Psoas muscle (tissue), 8 donors: ENCODE measurements at places on chromosomes 5 and 9.

DNA sequence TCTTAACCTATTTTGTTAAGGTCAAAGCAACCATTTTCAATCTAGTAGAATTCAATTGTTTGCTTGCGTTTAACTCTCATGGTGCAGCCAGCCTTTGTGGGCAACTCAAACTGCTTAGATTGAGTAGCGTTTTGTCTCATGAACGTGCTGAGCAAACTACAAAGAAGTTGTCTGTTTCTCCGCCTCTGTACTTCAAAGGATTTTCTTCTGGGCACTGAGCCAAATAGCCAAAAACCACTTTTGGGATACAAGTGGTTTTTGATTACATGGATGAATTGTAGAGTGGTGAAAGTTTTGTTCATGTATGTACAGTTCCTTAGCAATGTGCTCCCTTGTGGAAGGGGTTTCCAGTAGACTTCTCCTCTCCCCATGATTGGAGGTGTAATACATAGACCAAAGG, 122.9 kb downstream of the CFAP90 start:
- no peak overlapping the region for H3K27ac ChIP-seq
- DNase-seq, result no peak
- H3K36me3 ChIP-seq, result no peaks in the 10 kb centered on the region
- no peak overlapping the region for H3K4me3 ChIP-seq
- H3K27me3 ChIP-seq, result no peaks in the 10 kb centered on the region

- no peak overlapping the region for H3K27ac ChIP-seq
- no peaks in the 10 kb centered on the region for H3K27me3 ChIP-seq
- no peak for DNase-seq
- H3K4me1 ChIP-seq, result no peaks in the 10 kb centered on the region
Observed at GRCh38 chr5:15943487-15943886, 236.1 kb downstream of the MARCHF11 start.

- H3K36me3 ChIP-seq, result no peaks in the 10 kb centered on the region
- H3K4me1 ChIP-seq, result no peaks in the 10 kb centered on the region
- no peaks in the 10 kb centered on the region for H3K27me3 ChIP-seq
- no peak overlapping the region for H3K4me3 ChIP-seq
- no peak overlapping the region for H3K27ac ChIP-seq
Observed at GRCh38 chr9:19223724-19224123, 6.8 kb upstream of the DENND4C start.

DNA sequence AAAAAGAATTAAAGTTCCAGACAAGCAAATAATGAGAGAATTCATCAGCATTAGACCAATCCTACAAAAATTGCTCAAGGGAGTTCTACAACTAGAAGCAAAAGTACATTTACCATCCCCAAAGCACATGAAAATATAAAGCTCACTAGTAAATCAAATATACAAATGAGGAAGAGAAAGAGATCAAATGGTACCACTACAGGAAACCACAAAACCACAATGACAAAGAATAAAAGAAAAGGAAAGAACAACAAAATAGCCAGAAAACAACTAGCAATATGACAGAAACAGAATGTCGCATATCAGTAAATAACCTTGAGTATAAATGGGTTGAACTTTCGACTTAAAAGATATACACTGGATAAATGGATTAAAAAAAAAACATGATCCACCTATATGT, 739.0 kb downstream of the DTWD2 start:
- DNase-seq, result no peak
- H3K4me1 ChIP-seq, result no peaks in the 10 kb centered on the region
- H3K27ac ChIP-seq, result no peak overlapping the region
- no peaks in the 10 kb centered on the region for H3K36me3 ChIP-seq
- no peaks in the 10 kb centered on the region for H3K27me3 ChIP-seq

DNA sequence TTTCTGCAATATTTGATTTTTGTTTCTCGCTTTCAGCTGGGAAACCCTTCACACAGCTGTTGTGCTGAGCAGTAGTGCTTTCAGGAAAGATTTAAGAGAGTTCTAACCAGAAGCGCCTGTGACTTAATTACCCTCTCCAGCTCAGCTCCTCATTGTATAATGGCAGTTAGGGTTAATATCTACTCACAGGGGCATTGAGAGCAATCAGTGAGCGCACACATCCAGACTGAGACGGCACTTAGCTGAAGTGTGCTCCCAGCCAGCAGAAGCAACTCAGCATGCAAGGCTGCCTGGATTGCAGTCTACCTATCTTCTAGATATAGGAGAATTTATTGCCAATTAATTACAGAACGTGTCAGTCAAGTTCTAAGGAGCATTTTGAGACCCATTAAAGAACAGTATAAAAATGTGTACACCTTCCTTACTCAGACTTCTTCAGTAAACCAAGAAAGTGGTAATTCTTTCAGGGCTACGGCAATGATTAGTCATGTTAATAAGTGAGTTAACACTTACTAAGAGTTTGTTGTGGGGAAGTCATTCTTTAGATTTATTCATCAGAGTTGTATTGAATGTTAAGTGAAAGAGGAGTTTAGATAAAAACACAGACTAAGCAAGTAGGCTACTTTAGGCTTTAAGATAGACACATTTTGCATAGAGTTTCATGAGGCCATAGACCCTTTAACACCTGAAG, 111.7 kb upstream of the PCAT7 start:
- no peak overlapping the region for H3K4me3 ChIP-seq
- no peak for DNase-seq
- H3K36me3 ChIP-seq, result no peaks in the 10 kb centered on the region
- no peak overlapping the region for H3K27ac ChIP-seq
- peaks cover 3% of the 10 kb centered on the region for H3K4me1 ChIP-seq

GRCh38 chr5:95261437-95262175, 23.3 kb downstream of the MCTP1 start:
- no peak overlapping the region for H3K4me3 ChIP-seq
- no peaks in the 10 kb centered on the region for H3K36me3 ChIP-seq
- no peaks in the 10 kb centered on the region for H3K4me1 ChIP-seq
- no peak overlapping the region for H3K27ac ChIP-seq
- H3K27me3 ChIP-seq, result no peaks in the 10 kb centered on the region

DNA sequence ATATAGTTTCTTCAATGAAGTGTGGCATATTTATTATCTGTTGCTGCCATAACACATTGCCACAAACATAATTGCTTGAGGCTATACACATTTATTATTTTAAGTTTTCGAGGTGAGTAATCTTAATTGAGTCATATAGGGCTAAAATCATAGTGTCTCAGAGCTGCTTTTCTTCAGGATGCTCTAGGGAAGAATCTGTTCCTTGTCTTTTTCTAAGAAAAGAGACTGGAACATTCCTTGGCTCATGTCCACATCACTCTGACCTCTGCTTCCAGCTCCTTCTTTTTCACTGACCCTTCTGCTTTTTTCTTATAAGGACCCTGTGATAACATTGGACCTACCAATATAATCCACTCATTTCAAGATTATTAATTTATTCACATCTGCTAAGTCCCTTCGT, 632.4 kb upstream of the TYRP1 start:
- no peaks in the 10 kb centered on the region for H3K4me1 ChIP-seq
- no peaks in the 10 kb centered on the region for H3K36me3 ChIP-seq
- H3K27me3 ChIP-seq, result no peaks in the 10 kb centered on the region

- peaks cover 10% of the 10 kb centered on the region for H3K27me3 ChIP-seq
- DNase-seq, result no peak
- H3K4me1 ChIP-seq, result no peaks in the 10 kb centered on the region
- no peak overlapping the region for H3K27ac ChIP-seq
- no peak overlapping the region for H3K4me3 ChIP-seq
- H3K36me3 ChIP-seq, result no peaks in the 10 kb centered on the region
Observed at GRCh38 chr9:133713960-133714495, 24.1 kb downstream of the SARDH start.

- H3K4me3 ChIP-seq, result peak overlapping the region; percentile 55
- no peaks in the 10 kb centered on the region for H3K36me3 ChIP-seq
- no peaks in the 10 kb centered on the region for H3K27me3 ChIP-seq
- H3K27ac ChIP-seq, result peak overlapping the region; percentile 84
Observed at GRCh38 chr5:16550316-16550952, 66.4 kb downstream of the RETREG1 start.

DNA sequence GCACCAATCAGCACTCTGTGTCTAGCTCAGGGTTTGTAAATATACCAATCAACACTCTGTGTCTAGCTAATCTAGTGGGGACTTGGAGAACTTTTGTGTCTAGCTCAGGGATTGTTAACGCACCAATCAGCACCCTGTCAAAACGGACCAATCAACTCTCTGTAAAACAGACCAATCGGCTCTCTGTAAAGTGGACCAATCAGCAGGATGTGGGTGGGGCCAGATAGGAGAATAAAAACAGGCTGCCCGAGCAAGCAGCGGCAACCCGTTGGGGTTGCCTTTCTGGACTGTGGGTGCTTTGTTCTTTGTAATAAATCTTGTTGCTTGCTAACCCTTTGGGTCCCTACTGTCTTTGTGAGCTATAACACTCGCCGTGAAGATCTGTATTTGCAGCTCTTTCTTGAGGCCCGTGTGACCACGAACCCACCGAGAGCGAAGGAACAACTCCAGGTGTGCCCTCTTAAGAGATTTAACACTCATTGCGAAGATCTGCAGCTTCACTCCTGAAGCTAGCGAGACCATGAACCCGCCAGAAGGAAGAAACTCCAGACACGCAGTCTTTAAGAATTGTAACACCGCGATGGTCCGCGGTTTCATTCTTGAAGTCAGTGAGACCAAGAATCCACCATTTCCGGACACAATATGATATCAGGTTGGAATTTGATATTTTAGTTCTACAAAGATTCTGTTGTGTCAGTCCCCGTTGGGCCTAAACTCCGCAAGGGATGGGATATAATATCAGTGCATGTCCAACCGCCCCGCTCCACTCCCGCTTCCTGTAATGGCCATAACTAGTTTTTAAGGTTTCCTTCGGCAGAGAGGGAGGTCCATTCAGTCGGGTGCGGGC, 740 bp upstream of the TRMT10B start:
- no peaks in the 10 kb centered on the region for H3K27me3 ChIP-seq
- H3K4me3 ChIP-seq, result peak overlapping the region; percentile 86
- no peak for DNase-seq
- H3K4me1 ChIP-seq, result no peaks in the 10 kb centered on the region
- peak overlapping the region; percentile 86 for H3K27ac ChIP-seq

DNA sequence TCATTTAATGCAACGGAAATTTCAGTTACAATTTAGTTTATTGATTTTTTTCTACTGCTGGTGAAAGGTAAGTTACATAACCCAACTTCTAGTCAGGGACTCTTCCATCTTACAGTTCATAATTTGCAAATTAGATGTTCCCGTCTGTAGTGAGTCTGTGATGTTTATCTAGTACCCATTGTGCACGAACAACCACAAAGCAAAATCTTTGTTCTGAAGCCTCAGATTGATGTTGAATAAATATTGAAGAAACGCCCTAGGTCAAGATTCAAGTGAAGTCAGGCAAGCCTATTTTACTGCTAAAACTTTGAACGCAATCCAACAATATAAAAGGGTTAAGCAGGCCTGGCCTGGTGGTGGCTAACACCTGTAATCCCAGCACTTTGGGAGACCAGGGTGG, 43.1 kb downstream of the BASP1 start:
- no peaks in the 10 kb centered on the region for H3K36me3 ChIP-seq
- DNase-seq, result no peak
- H3K4me1 ChIP-seq, result no peaks in the 10 kb centered on the region
- H3K4me3 ChIP-seq, result no peak overlapping the region
- H3K27ac ChIP-seq, result no peak overlapping the region
- no peaks in the 10 kb centered on the region for H3K27me3 ChIP-seq

GRCh38 chr9:93155716-93156474, 21.8 kb upstream of the NINJ1 start:
- no peak for DNase-seq
- H3K27ac ChIP-seq, result no peak overlapping the region
- H3K4me1 ChIP-seq, result peaks cover 3% of the 10 kb centered on the region
- no peaks in the 10 kb centered on the region for H3K36me3 ChIP-seq
- H3K27me3 ChIP-seq, result no peaks in the 10 kb centered on the region

DNA sequence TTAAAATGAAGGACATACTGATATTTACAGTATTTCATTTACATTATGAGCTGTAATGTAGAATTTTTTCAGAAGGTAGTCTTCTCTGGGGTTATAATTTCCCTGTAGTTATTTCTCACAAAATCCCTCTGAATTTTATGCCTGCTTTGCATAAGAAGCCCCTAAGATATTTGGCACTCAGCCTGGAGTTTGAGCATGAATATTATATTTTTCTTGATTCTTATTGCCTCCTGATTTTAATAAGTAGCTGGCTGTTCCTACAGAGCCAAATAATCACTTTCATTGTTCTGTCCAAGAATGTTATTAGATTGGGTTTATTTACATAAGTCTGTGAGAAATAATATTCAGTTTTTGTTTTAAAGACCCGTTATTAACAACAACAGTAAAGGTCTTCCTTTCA, 195.0 kb downstream of the FER start:
- H3K4me3 ChIP-seq, result no peak overlapping the region
- no peak overlapping the region for H3K27ac ChIP-seq
- H3K4me1 ChIP-seq, result no peaks in the 10 kb centered on the region
- H3K27me3 ChIP-seq, result no peaks in the 10 kb centered on the region
- DNase-seq, result no peak

GRCh38 chr5:157603333-157604190, 28.0 kb upstream of the ADAM19 start:
- H3K4me3 ChIP-seq, result no peak overlapping the region
- DNase-seq, result no peak
- H3K36me3 ChIP-seq, result no peaks in the 10 kb centered on the region
- H3K27ac ChIP-seq, result no peak overlapping the region
- H3K4me1 ChIP-seq, result no peaks in the 10 kb centered on the region

GRCh38 chr9:135667463-135668001, 4.4 kb downstream of the LCN9 start:
- no peak overlapping the region for H3K27ac ChIP-seq
- H3K36me3 ChIP-seq, result no peaks in the 10 kb centered on the region
- H3K4me3 ChIP-seq, result no peak overlapping the region
- H3K27me3 ChIP-seq, result no peaks in the 10 kb centered on the region

DNA sequence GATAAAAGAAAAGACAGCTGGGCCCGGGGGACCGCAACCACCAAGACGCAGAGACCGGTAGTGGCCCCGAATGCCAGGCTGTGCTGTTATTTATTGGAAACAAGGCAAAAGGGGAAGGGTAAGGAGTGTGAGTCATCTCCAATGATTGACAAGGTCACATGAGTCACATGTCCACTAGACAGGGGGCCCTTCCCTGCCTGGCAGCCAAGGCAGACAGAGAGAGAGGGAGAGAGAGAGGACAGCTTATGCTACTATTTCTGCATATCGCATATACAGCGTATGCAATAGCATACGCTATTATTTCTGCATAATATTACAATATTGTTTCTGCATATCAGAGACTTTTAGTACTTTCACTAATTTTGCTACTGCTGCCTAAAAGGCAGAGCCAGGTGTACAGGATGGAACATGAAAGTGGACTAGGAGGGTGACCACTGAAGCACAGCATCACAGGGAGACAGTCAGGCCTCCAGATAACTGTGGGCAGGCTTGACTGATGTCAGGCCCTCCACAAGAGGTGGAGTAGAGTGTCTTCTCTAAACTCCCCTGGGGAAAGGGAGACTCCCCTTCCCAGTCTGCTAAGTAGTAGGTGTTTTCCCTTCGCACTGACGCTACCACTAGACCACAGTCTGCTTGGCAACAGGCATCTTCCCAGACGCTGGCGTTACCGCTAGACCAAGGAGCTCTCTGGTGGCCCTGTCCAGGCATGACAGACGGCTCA, 50.3 kb downstream of the RFX3 start:
- H3K4me1 ChIP-seq, result peaks cover 27% of the 10 kb centered on the region
- H3K4me3 ChIP-seq, result no peak overlapping the region
- peak; percentile 38 for DNase-seq
- H3K27ac ChIP-seq, result no peak overlapping the region
